GDM1 (cell line): ENCODE measurements at places on chromosomes 3 and 15.

DNA sequence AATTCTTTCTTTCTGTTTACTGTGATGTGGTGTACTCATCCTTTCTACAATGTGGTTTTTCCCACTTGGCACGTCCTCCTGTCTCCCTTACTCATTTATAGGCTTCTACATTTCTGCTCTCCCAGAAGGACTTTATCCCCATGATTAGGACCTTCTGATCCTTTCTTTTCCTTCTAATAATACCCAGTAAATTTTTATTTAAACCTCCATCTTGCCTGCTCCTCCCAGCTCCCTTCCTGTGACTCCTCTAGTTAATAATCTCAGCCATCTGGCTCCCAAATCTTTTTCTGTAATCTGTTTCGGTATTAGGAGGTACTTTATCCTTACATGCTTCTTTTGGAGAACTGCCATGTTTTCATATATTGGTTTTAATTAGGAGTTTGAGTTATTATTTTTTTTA, 11.2 kb upstream of the P2RY1 start:
- DNase-seq: no peak

DNA sequence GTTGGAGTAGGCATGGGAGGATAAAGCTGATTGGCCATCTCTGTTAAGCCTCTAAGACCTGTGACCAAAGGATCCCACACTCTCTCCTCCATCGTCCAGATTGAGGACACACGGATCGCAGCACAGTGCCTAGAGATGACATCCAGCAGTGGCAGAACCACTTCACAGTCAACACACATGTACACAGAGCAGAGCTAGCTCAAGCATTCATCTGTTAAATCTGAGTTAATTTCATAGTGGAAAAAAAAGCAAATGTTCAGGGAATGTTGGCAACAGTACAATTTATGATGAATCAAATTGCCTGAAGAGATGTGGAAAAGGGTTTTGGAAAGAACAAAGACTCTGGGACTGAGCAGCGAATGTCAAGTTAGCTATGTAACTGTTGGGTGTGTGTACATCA, 108.1 kb upstream of the PLAAT1 start:
- no peak for DNase-seq

GRCh38 chr15:90588427-90588826, 58.7 kb downstream of the CRTC3 start:
- DNase-seq: no peak

DNA sequence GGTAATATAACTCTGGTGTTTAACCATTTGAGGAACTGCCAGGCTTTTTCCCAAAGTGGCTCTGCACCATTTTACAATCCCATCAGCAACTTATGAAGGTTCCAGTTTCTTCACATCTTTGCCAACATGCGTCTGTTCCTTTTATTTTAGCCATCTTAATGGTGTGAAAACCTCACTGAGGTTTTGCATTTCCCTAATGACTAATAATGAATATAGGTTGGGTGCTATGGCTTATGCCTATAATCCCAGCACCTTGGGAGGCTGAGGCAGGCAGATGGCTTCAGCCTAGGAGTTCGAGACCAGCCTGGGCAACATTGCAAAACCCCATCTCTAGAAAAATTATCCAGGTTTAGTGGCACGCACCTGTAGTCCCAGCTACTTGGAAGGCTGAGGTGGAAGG, 210.6 kb downstream of the TCF12 start:
- no peak for DNase-seq

GRCh38 chr3:70247955-70248354, 64.5 kb downstream of the MDFIC2 start:
- DNase-seq: no peak

DNA sequence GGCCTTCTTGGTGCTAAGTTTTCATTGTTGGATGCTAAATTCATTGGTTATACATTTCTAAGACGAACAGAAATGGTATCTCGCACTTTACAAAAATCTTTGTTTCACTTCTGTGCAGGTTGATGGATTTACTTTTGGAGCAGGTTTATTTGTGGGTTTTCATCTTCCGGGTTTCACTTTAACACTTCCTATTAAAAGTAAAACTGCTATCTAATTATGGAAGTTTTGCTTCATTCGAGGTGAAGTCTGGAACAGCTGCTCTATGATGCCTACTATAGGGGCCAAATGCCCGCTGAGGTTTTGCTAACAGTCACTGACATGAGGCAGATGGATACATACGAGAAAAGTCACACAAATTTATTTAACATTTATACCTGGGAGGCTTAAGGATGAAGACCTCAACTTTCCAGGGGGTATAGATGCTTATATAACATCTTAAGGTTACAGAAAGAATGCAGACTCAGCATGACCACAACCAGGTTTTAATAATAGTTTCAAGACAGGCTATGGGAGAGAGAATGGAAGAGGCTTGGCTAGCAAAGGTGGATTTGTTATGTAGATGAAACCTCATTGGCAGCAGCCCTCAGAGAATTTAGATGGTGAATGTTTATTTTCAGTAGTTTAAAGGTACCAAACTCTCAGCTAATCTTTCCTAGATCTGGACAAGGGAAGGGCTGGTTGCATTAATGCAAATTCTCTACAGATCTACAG, 54.2 kb downstream of the OSTN start:
- no peak for DNase-seq

DNA sequence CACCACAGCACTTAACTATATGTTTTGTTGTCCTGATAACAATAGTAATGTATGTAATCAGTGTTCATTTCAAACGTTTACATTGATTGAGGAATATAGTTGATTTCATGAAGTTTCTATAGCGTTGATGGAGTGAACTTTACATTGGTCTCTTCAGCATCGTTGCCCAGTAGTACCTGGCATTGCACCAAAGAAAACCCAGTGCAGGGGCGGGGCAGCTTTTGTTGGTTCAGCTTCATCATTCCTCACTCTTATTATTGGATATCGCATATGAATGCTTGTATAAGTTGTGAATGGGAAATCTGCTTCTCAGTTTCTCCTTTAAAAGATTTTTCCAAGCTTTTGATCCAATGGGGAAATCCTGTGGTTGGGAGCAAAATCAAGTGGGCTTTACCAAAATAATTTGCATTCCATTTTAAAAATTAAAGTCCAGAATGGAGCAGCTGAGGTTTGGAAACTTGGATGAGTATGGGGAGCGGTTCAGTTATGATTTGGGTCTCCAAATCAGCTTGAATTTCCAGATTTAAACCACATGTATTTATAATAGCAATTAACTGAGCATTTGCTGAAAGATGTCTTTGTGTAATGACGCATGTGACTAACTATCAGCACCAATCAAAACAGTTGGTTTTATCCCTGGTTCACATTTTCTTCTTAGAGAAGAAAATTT, 213.7 kb downstream of the ALCAM start:
- no peak for DNase-seq

DNA sequence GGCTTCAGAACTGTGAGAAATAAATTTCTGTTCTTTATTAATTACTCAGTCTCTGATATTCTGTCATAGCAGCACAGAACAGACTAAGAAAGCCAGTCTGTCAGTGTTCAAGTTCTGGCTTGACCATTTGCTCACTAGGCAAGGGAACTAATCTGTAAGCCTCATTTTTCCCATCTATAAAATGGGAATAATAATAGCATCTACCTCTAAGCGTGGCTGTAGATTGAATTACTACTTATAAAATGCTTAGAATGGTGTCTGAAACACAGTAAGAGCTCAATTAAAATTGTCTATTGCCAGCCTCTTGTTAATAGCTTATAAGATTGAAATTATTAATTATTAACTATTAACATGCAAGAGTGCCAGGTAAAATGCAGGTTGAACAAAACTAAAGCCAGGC, 209.7 kb upstream of the LRRFIP2 start:
- no peak for DNase-seq

DNA sequence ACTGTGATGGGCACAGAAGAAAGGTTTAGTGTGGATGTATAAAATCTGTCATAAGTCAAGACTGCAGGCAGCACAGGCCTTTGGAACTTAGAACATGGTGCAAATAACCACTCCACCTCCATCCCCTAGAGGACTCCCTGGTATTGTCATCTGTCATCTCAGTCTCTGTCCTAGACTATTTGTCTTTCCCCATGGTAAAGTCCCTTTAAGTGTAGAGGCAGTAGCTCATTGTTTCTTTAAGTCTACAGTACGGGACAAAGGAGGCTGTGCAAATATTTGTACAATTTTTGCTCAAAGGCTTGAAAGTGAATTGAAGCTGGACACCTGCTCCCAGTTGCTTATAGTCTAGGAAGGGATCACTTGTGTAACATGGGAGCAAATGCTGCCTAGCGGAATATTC, 3.2 kb upstream of the PXYLP1 start:
- no peak for DNase-seq

- DNase-seq: no peak
Observed at GRCh38 chr15:45128971-45129639, 574 bp downstream of the DUOXA1 start.

DNA sequence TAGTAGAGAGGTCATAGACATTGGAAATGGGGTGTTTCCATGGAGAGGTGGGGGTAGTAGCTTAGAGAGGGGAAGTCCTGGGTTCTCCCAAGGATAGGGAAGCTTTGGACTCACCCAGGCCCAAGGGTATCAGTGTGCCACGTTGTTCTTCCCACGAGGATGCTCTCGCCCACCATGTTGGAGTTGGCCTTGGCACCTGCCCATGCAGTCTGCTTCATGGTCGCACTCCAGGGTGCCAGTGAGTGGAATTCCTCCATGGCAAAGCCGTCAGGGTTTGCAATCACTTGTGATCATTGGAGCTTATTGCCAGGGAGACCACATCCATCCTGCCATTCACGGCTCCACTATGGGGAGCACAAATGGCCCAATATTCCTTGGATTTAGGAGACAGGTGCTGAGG, 60.6 kb downstream of the GRIP2 start:
- no peak for DNase-seq

- DNase-seq: no peak
Observed at GRCh38 chr15:98358971-98359370, 289.4 kb upstream of the IGF1R start.

DNA sequence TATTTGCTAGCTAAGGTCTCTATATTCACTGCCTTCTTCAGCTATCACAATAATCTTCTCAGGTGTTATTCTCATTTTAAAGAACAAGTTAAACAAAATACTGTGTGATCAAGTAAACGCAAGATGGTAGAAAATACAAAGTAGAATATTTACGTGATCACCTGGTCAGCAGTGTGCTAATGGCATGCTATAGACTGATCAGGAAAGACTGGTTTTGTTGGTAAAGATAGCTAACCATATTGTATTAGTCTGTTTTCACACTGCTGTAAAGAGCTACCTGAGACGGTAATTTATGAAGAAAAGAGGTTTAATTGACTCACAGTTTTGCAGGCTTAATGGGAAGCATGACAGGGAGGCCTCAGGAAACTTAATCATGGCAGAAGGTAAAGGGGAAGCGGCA, 50.4 kb downstream of the ZBTB38 start:
- DNase-seq: no peak

- no peak for DNase-seq
Observed at GRCh38 chr3:110654843-110655502, 416.6 kb upstream of the NECTIN3 start.

DNA sequence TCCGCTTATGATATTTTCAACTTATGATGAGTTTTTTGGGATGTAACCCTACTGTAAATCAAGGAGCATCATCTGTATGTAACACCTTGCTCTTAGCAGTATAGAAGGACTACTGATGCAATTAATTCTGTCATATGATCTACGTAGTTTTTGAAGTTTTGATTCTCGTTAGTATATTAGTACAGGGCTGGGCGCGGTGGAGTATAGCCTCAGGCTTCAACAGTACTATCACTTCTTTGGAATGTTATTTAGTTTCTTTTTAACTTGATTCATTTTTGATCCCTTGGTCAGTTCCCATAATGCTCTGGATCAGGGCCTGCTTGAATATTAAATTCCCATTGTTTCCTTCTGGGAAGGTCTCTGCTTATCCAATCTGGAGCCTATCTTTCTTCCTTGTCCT, 23.9 kb upstream of the AP4E1 start:
- DNase-seq: no peak

GRCh38 chr15:40933517-40933902, 4.4 kb downstream of the DLL4 start:
- DNase-seq: no peak

- DNase-seq: no peak
Observed at GRCh38 chr3:141276398-141276797, 44.8 kb downstream of the PXYLP1 start.

GRCh38 chr3:13318626-13319470, 101.3 kb downstream of the NUP210 start:
- DNase-seq: no peak

DNA sequence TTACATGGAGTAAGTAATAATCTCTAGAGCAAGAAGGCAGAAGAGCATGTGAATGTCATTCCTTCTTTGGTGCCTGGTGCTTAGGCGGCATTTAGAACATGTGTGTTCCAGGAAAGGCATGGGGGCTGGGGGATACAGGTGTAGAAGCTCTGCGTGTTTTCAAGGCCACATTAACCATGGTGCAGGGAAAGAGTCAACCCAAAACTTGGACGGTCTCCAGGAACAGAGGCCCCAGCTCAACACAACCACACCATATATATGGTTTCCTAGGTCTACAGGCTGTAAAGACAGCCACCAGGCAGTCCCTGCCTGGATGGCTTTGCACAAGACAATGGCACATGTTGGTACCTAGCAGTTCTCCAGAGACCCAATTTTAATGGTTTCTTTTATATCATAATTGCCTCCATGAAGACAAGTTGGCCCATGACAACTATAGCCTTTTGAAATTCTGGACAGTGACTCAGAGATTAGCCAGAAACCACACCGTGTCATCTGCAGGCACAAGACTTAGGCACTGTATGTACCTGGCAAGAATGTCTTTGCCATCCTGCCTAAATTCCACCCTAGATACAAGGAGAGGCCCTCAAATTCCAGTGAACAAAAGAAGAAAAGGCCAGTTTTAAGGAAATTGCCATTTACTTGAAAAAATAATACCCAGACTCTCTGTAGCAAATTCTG, 25.0 kb upstream of the DGKG start:
- DNase-seq: no peak

GRCh38 chr3:27228805-27229204, 140.4 kb downstream of the NEK10 start:
- no peak for DNase-seq

DNA sequence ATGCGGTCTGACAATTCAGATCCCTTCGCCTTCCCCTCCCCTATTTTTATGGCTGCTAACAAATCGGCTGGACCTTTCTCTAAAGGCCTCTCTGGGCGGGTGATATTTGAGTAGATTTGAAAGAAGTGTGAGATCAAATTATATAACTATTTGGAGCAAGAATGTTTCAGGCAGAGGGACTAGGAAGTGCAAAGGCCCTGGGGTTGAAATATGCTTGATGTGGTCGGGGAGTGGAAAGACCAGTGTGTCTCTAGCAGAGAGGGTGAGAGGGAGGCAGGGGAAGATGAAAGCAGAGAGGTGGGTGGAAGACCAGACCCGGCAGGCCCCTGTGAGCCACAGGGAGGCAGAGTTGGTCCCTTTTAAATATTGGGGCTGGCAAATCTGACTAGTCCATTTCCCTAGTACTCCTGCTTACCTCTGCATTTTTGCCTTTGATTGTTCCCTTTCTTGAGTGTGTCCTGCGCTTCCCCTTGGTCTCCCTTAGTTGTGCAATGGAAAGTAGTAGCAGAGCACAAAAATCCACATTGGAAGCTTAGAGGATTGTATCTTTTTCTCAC, 32.3 kb downstream of the SLCO3A1 start:
- no peak for DNase-seq

- DNase-seq: no peak
Observed at GRCh38 chr15:47410247-47410646, 307.1 kb upstream of the SEMA6D start.

- DNase-seq: no peak
Observed at GRCh38 chr3:40779039-40779438, 254.3 kb downstream of the ZNF621 start.

GRCh38 chr3:127221037-127221436, 28.1 kb downstream of the PRR23E start:
- no peak for DNase-seq

- DNase-seq: no peak
Observed at GRCh38 chr3:37984051-37984450, 6.5 kb upstream of the VILL start.

GRCh38 chr3:172666181-172666872, 44.5 kb downstream of the NCEH1 start:
- no peak for DNase-seq
